ENCODE measurements at places on chromosomes 5 and 9.

- no peaks in the 10 kb centered on the region for H3K27me3 ChIP-seq
- H3K4me3 ChIP-seq: no peak overlapping the region
- no peak for DNase-seq
- no peaks in the 10 kb centered on the region for H3K36me3 ChIP-seq
- no peaks in the 10 kb centered on the region for H3K4me1 ChIP-seq
- H3K27ac ChIP-seq: no peak overlapping the region
Measured at GRCh38 chr5:172670005-172670402, 28.9 kb downstream of the NEURL1B start.

DNA sequence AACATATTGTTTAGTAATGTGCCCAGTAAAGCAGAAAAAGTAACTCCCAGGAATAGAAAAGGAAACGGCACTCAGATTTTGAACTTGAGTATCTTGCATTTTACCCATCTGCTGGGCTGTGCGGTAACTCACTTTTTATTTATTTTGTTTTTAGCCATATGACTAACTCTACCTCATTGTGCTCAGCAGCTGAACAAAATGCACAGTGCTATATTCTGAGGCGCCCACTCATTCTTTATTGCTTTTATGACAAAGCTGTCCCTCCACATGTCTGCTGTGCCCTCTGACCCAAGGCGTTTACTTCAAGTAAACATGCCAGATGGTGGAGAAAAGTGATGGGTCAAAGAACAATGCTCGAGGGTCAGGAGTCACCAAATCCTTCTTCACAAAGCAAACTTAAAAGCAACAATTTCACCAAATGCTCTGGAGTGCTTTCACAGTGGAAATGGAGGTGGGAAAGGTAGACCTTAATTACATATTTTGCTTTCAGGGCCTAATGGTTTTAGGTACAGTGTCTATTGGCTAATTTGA is 215.2 kb upstream of the ELAVL2 start:
- H3K27me3 ChIP-seq: no peaks in the 10 kb centered on the region
- H3K36me3 ChIP-seq: no peaks in the 10 kb centered on the region
- H3K27ac ChIP-seq: no peak overlapping the region

- no peak for DNase-seq
- no peak overlapping the region for H3K27ac ChIP-seq
- H3K36me3 ChIP-seq: no peaks in the 10 kb centered on the region
- H3K4me3 ChIP-seq: no peak overlapping the region
- peaks cover 15% of the 10 kb centered on the region for H3K4me1 ChIP-seq
Measured at GRCh38 chr5:78508186-78508765, 140.3 kb downstream of the LHFPL2 start.

DNA sequence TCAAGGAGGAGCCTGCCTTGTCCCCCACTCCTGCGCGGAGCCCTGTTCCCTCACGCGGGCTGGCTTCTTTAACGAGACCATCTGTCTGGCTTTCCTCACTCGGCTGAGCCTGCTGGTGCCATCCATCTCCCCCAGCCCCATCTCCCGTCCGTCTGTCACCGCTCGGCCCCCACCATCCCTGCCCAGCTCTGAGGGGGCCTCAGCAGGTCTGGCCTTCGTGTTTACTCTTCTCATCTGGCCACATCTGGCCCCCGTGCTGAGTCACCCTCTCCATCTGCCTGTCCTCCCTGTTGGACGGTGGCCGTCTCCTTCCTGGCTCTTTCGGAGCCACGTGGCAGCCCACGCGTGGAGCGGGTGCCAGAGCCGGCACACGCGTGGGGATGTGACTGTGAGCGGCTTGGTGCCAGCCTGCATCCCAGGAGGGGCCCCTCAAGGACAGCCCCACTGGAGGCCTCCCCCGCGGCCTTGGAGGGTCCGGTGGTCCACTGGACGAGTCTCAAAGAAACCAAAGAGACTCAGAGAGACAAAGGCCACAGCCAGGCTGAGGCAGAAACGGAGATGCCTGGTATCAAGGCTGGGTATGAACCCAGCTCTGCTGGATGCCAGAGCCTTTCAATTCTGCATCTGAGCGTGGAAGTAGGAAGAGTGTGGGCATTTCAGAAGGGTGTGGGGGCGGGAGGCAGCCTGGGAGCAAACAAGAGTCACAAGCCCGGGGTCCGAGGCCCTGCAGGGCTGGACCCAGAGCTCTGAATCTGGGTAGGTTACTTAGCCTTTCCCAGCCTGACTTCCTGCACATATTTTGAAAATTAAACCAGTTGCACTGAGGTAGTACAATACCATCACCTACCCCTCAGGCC is 76.7 kb upstream of the UNC5A start:
- no peak overlapping the region for H3K27ac ChIP-seq
- H3K27me3 ChIP-seq: no peaks in the 10 kb centered on the region
- no peaks in the 10 kb centered on the region for H3K4me1 ChIP-seq

- H3K27ac ChIP-seq: no peak overlapping the region
- H3K4me3 ChIP-seq: no peak overlapping the region
- no peaks in the 10 kb centered on the region for H3K36me3 ChIP-seq
- DNase-seq: no peak
Measured at GRCh38 chr5:72702881-72703434, 113.5 kb upstream of the TNPO1 start.

GRCh38 chr9:22084336-22085035 is 75.4 kb upstream of the CDKN2B start:
- no peaks in the 10 kb centered on the region for H3K36me3 ChIP-seq
- H3K4me3 ChIP-seq: no peak overlapping the region
- H3K27ac ChIP-seq: peak overlapping the region; percentile 36
- no peak for DNase-seq

DNA sequence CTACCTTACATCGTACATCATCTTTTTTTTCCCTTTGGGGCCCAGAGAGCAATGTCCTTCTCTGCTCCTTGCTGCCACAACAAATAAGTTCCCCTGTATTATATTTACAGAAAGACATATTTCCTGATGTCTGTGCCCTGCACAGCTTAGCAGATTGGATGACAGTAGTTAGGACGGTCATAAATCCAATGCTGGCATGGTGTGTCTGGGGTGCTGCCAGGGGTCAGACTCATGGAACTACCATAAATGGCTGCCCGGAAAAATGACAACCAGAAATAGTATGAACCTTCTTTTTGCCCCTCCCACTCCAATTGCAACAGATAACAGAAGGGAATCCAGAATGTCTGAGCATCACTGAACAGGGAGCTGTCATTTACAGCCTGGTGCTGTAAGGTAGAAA is 511.1 kb downstream of the PSAT1 start:
- no peak for DNase-seq
- H3K27ac ChIP-seq: no peak overlapping the region
- no peak overlapping the region for H3K4me3 ChIP-seq
- H3K27me3 ChIP-seq: no peaks in the 10 kb centered on the region
- H3K4me1 ChIP-seq: no peaks in the 10 kb centered on the region

DNA sequence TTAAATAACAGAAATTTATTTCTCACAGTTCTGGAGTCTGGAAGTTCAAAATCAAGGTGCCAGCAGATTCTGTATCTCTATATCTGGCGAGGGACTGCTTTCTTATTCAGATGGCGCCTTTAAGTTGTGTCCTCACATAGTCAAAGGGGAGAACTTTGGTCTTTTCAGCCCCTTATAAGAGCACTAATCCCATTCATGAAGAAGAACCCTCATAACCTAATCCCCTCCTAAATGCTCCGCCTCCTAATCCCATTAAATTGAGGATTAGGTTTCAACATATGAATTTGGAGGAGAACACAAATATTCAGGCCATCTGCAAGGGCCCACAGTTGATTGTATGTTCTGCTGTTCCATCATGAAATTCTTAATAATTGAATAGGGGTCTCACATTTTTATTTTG is 10.8 kb upstream of the CCDC152 start:
- H3K4me3 ChIP-seq: no peak overlapping the region
- H3K36me3 ChIP-seq: no peaks in the 10 kb centered on the region
- H3K27ac ChIP-seq: no peak overlapping the region
- no peaks in the 10 kb centered on the region for H3K4me1 ChIP-seq
- H3K27me3 ChIP-seq: no peaks in the 10 kb centered on the region

DNA sequence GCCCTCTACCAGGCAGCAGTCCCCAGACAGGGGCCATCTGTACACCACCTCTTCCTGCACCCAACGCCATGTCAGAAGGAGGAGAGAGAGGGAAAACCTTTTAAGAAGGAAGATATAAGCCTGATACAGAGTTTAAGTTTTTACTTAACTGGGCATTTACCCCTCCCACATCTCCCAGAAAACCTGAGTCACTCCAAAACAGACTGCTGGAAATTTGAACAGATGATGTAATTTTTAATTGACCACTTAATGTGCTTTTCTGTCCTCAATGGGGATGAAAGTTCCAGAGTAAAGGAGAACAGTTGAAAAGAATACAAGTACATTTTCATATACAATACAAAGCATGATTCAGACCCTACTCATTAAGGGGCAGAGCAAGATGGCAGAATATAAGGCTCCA is 63.9 kb downstream of the TTC39B start:
- H3K27ac ChIP-seq: no peak overlapping the region
- H3K4me1 ChIP-seq: no peaks in the 10 kb centered on the region
- no peaks in the 10 kb centered on the region for H3K36me3 ChIP-seq
- no peaks in the 10 kb centered on the region for H3K27me3 ChIP-seq
- no peak for DNase-seq

DNA sequence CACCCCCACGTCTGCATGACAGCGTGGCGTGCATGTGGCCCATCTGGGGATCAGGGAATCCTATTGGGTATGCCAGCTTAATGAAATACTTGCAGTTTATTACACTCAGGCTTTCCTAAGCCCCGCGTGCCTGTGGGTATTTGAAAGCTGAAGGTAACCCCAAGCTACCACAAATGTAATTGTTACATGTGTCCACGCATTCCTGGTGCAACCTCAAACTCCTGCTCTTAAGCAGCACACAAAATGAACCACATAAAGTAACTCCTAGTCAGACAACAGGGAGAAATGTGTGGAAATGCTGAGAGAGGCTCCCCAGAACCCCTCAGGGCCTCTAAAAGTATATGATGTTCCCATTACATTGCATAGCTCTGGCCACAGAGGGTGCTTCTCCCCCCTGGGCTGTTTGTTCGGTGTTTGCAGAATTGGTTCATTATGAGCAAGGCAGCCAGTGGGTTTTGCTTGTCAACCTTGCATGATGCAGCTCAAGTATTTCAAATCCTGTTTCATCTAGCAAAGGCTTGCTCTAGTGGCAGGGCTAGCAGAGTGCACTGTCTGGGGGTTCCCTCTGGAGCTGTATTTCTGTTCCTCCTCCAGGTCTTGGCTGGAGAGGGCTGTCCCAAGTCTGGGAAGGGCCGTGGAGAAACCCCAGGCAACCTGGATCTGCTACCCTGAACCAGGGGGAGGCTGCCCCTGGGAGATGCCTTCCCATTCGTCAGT is 1.8 kb upstream of the DCANP1 start:
- no peak overlapping the region for H3K4me3 ChIP-seq
- no peaks in the 10 kb centered on the region for H3K4me1 ChIP-seq
- no peaks in the 10 kb centered on the region for H3K36me3 ChIP-seq
- DNase-seq: no peak
- no peaks in the 10 kb centered on the region for H3K27me3 ChIP-seq

DNA sequence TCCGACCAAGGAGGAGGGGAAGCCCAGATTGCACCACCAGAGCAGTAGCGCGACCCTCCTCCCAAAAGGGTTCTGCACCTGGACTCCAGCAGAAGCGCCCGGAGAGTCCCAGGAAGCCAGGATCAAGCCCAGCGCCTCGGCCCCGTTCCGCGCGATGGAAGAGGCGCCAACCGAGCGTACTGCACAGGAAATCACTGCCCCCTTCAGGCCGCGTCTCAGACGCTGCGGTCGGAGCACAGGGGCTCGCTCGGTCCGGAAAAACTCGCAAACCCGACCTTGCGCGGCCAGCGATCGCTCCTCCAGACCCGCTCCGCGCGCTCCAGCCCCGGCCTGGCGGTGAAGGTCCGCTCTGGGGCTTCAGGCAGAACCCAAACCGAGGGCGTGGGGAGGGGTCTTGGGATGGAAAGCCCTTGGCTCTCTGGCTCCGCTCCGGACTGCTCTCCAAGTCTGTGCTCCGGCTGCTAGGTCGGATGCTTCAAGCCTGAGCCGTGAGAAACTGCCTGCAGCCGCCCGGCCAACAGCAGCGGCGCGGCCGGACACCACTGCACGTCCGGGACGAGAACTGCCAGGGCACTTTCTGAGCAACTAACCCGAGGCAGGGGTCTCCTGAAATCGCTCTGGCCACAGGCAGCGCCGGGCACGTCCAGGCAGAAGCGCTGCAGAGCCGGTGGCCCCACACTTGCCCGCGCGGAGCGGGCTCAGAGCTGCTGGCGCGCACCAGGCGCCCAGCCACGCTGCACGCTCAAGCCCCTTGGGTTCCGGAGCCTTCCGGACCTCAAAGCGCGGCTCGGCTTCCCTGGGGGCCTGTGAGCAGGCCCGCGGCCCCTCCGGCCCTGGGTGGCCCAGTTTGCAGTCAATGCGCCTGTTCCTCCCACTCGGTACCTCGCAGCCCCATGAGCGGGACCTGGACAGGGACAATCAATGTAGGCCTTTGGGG is 1.3 kb downstream of the GABBR2 start:
- no peaks in the 10 kb centered on the region for H3K4me1 ChIP-seq
- peak overlapping the region; percentile 33 for H3K4me3 ChIP-seq
- peak; percentile 73 for DNase-seq
- no peak overlapping the region for H3K27ac ChIP-seq

DNA sequence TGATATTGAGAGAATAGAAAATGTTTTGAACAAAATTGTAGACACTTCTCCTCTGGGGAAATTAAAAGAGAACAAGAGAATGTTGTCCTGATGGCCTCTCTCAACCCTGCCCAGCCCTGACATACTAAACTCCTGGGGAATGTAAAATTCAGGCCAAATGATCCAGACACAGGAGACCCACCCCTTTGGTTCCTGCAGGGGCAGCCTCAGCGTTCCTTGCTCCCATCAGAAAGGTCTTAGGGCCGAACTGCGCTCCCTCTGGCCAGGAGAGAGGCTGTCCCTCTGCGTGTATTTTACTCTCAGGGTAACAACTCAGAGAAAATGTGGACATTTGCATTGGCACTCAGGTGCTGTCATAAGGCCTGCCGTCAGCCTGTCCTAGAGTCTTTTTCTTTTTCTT is 616.3 kb upstream of the KLF4 start:
- no peak for DNase-seq
- H3K4me3 ChIP-seq: no peak overlapping the region
- H3K36me3 ChIP-seq: no peaks in the 10 kb centered on the region
